ENCODE measurements at places on chromosomes 7 and 10.
A peak's percentile ranks its signal among the peaks of the same experiment; 100 is the strongest.

DNA sequence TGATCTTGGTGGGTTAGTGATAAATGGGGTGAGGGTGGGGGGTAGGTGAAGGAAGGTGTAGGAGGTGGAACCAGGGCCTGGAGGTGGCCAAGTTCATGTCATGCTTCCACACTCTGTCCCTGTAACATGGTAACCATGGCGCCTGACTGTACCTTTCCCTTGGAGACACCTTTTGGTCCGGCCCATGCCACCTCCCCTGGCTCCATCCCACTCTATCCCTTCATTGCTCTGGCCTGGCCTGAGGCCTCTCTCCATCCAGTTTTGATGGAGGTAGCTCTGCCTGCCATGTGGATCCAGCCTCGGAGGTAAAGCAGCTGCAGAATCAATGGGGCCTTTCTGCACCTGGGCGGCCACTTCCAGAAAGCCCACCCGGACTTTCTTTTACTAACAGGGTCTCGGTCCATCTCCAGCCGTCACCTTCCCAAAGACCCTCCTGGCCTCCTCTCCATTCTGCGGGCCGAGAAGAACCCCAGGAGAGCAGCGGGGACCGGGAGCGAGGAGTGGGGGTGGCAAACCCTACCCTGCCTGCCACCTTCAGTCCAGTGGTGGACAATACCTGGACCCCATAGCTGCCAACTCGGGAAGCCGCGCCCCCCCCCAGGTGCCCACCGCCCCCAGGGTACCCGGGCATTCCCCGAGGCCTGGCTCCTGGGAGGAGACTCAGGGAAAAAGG, 504 bp upstream of the TRRAP start:
- DNase-seq, result no peak

DNA sequence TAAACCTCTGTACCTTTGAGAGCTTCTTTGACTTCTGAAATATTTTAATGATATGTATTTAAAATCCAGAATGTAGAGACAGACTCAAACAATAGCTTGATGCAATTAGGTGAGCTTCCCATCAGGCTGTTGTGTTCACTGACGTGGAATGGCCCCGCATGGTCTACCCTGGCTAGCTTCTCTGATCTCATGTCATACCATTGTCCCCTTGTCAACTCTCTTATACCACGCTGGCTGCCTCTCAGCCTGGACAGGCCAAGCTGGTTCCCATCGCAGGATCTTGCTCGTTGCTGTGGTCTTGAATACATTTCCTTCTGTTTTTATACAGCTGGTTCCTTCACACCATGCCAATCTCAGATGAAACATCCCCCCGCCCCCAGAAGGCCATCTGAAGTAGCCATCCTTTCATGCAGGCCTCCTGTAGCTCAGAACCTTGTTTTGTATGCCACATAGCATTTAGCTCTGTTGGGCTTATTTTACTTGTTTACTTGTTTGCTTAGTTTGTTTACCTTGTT, 84.2 kb downstream of the FANK1 start:
- no peak for DNase-seq

DNA sequence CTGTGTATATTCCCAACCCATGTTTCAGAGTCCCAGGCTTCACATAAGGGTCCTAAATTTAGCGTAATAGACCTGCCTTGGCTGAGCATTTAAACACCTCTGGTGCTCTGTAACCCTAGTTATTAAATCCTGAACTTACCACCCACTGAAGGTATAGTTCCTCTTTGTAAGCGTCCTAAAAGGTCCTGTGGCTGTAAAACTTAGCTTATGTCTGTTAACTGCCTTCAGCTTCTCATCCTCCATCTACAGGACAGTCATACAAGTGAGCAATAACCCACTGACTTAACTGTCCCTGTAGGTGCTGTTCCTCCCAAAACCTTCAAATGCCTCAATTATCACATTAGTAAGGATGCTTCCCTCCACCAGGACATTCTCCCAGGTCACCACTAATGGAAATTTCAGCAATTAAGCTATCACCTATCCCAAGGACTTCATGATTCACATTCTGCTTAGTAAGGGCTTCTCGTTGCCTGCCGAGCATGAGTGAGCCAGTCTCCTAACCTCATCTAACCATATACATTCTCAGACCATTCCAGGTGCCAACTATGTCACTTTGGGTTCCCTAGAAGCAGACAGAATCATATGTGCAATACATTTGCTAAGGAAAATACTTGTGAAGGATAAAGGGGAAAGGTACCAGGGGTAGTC, 55.8 kb downstream of the CASD1 start:
- DNase-seq, result no peak

- no peak for DNase-seq
These were observed 202.5 kb upstream of the AHR start for GRCh38 chr7:17095931-17096330.

DNA sequence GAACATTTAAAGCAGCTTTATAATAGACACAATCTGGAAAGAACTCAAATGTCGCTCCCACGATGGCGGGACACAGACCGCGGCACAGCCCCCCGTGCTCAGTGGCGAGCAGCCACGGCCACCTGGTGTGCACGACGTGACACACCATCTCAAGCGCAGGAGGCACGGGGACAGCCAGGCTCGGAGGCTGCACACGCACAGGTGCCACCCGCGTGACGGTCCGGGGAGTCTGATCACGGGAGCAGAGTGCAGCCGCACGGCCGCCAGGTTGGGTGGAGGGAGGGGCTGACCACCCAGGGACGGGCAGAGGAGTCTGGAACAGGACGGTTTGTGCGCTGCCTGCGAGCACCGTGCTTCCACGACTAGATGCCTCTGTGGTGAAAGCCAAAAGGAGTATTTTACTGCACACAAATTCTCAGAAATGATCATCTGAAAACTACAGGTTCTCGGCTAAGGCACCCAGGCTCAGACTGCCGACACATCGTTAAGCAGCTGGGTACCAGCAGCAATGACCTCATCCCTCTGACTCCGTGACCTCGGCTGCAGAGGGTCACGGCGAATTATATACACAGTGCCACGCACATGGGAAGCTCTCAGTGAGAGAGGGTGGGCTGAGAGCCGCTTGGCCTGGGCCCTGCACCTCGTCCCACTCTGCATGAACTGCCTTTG, 7.5 kb upstream of the GPER1 start:
- no peak for DNase-seq

GRCh38 chr10:14953424-14954000, 384 bp downstream of the DCLRE1C start:
- DNase-seq, result peak; percentile 31

GRCh38 chr7:73896454-73896853, 35.5 kb downstream of the TMEM270 start:
- no peak for DNase-seq

DNA sequence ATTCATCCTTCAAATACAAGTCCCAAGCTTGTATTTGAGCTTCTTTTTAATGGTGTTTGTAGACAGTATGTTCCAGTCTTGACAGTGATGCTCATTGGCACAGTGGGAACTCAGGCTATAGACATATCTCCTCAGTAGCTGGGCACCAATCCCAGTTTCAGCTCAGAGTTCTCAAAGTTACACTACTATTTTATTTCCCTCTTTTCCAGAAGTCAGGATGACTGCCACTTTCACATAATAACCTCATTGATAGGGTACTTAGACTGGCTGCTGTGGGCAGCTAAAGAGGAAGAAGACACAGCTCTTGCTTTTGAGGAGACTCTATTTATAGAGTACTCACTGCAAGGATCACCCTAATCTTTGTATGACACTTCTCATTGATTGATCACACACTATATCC, 2.4 kb downstream of the GBF1 start:
- DNase-seq, result no peak

DNA sequence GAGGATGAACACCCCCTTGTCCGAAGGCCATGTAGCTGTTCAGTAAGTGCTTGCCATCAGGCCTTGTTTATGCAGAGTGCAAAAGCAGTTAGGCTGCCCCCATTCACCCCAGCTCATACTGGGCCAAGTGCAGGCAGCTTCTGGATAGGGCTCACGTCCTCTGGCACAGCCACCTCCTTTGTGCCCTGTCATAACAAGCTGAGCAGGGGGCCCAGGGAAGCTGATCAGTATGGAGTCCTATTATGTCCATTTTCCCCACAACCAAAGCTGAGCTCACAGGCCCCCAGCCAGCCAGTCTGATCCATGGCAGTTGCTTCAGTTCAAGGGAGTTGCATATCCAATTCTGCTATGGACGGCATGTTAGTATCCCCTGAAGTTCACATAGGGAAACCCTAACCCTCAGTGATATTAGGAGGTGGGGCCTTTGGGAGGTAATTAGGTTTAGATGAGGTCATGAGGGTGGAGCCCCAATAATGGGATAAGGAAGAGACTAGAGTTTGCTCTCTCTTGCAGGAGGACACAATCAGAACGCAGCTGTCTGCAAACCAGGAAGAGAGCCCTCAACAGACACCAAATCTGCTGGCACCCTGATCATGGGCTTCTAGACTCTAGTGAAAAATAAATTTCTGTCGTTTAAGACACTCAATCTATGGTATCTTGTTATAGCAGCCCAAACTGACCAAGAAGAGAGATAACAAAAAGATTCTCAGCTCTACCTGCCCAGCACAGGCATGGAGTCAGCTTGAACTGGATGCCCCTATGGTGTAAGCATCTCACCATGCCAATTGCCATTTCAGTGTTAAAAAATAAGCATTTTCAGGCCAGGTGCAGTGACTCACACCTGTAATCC, 155.9 kb downstream of the FGFR2 start:
- DNase-seq, result no peak

DNA sequence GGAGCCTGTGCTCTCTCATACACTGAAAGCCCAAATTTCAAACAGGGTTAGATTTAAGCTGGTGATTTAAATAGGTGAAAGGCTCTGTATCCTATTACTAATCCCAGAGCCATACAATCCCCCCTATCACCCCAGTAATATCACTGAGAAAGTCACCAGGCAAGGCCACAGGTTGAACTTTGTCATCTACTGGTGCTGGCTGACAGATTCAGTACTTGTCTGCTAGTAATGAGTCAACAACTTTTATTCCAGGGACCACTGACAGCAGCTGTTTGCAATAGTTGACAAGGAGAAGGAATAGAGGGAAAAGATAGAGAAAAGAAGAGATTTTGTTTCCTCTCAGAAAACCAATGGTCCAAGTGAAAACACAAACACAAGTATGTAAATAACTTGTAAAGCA, 10.4 kb downstream of the ASB15 start:
- no peak for DNase-seq

DNA sequence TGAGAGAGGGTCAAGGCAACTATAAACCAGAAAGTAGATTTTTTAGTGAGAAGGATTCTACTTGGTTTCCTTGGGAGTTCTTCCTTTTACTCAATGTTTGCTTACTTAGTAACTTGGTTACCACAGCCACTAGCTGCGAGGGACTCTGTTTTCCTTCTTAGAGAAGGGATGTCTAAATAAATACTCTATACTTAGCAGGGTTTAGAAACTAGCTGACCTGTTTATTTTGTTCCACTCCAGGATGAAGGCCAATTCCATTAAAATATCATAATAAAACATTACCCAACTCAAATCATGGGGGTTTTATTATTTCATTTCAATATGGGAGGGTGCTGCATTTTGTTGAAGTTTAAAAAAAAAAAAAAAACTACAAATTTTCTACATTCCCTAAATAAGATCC, 87.3 kb downstream of the PPP1R3A start:
- DNase-seq, result no peak

GRCh38 chr10:24008164-24009091, 200.5 kb upstream of the KIAA1217 start:
- DNase-seq, result no peak

DNA sequence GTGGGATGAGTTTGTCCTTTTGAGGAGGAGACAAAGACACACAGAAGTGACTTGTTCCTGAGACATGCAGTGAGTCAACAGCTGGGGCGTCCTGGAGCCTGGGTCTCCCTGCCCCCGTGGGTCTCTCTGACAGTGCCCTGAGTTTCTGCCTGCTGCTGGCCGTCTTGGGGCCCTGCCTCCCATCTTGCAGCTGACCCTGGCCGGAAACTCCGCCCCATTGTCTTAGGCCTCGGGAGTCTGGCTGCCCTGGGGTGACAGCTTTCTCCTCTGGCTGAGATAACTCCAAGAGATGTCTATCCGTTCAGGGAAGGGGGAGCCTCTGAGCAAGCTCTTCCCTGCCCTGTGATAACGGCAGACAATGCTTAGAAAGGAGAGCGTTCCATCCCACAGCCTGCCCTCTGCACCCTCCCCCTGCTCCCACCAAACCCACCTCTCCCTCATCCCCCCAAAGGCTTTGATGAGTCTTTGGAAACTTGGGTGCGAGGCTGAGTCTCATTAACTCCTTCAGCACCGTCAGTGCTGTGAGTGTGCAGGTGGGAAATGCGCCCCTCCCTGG, 69.5 kb upstream of the PODXL start:
- no peak for DNase-seq

DNA sequence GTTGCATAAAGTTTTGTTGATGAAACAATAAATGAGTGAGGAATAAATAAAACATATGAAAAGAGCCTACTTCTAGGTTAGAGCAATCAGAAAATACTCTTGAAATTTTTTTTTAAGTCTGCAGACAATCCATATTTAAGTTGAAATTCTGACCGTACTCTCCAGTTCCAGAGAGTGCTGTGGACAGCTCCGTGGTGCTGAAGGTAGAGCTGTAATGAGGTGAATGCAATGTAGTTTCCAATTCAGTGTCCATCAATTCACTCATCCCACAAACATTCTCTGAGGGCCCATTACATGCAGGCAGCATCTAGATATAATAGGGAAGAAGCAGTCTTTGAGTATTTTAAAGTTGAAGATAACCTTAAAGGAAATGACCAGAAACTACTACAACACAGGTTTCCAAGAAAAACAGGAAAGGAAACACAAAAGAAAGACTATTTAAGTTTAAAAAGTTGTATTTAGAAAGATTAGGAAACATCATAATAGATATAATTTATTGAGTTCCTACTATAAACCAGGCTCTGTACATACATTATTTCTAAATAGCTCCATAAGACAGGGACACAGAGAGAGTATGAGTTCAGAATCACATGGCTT, 44.0 kb upstream of the CRTAC1 start:
- DNase-seq, result no peak

- DNase-seq, result no peak
These were observed 32.1 kb upstream of the MSRB2 start for GRCh38 chr10:23063045-23063972.

DNA sequence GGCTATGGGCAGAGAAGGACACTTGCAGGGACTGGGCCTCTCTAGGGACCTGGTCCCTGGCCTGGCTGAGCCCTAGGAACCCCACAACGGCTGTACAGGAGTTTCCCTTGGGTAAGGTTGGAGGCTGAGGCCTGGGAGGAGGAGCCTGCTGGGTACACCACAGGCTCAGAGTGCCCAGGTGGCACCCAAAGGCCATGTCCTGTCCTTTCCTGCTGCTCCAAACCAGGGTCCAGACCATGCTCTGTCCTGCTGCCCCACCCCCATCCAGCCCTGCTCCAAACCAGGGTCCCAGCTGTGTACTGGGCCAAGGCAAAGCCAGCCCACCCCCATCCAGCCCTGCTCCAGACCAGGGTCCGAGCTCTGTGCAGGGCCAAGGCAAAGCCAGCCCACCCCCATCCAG, 35.3 kb upstream of the ZNF488 start:
- no peak for DNase-seq

- DNase-seq, result no peak
These were observed 65.5 kb downstream of the PYROXD2 start for GRCh38 chr10:98349508-98349922.

DNA sequence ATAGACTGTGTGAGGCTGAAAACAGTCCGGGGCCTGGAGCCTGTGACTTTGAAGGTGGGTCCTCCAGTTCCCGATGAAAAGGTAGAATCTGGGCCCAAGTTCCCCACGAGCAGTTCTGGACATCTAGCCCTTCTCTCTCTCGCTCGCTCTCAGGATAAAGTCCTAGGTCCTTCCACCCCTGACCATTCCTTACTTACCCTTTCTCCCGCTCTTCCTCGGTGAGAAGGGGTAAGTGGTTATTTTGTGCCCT, 713 bp downstream of the IMMP2L start:
- no peak for DNase-seq
